ENCODE measurements at places on chromosomes 3 and 15.

- DNase-seq = no peak
These were observed 172.9 kb upstream of the CTDSPL start for GRCh38 chr3:37688756-37689155.

DNA sequence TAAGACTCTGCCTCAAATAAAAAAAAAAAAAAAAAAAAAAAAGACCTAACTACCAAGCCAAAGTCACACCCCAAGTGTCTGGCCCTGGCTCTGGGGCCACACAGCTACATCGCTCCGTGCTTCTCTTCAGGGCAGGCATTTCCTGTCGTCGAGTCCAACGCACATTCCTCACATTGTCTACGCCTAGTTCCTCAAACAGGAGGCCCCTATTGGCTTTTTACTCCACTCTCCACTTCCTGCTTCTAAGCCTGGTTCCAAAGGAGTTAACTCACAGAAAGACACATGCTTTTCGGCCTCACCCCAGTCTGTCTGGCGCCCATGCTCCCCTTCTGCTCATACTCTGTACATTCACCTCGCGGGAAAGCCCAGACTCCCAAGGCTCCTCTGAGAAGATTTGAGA is 28.8 kb downstream of the KNG1 start:
- DNase-seq = peak; percentile 71

DNA sequence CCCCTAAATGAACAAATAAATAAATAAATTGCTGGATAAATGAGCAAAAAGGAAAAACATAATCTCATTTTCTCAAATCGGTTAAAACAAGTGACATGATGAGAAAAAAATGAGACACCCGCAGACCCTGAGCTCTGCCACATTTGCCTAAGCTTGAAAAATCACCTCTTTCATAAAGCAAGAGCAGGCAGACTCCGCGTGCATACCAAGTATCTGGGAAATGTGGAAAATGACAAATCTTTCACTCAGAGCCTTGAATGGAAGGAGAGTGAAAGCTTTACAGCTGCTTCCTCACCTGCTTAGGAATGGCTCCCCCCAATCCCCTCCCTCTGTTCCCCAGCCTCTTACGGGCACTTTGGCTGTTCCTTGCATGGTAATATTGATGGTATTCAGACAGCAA is 355.5 kb upstream of the SUCLG2 start:
- DNase-seq = no peak

DNA sequence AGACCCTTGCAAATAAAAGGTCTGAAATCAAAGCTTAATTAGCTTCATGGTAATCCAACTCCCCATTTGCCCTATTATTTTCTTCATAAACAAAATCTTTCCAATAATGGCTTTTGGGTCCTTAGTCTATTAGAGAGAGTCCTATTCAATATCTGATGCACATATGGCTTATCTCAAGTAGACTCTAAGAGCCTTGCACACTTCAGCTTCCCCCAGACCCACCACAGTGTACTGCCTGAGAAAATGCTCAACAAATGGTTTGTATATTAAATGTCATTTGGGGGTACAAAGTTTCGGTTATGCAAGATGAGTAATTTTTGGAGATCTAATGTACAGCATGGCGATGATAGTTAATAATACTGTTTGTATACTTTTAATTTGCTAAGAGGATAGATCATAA is 28.9 kb downstream of the FSTL1 start:
- DNase-seq = no peak

GRCh38 chr3:57949785-57950615 is 58.2 kb upstream of the FLNB start:
- no peak for DNase-seq

- no peak for DNase-seq
These were observed 339.8 kb downstream of the GABRB3 start for GRCh38 chr15:26433060-26433459.

GRCh38 chr3:197507081-197507480 is 48.7 kb downstream of the BDH1 start:
- DNase-seq = no peak

- no peak for DNase-seq
These were observed 363 bp downstream of the EMC3 start for GRCh38 chr3:9986230-9986725.
